ENCODE measurements at places on chromosomes 5 and 9.

DNA sequence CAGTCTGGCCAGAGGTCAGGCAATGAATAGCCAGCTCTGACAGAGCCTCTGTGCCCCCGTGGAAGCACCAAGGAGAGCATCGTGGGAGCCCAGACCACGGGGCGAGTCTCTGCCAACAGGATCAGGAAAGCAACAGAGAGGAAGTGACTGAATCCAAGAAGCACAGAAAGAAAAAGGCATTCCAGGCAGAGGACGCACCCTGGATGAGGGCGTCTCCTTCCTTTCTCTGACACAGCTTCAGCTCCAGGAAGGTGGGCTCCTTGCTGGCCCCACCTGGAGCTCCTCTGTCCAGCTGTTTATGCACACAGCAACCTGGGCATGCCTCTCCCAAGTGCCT lies 16.6 kb downstream of the HK3 start:
- no peak for DNase-seq

- DNase-seq, result peak; percentile 27
Measured at GRCh38 chr9:100099722-100100042, 639 bp downstream of the INVS start.

- DNase-seq, result no peak
Measured at GRCh38 chr5:107426209-107426608, 244.5 kb downstream of the EFNA5 start.

DNA sequence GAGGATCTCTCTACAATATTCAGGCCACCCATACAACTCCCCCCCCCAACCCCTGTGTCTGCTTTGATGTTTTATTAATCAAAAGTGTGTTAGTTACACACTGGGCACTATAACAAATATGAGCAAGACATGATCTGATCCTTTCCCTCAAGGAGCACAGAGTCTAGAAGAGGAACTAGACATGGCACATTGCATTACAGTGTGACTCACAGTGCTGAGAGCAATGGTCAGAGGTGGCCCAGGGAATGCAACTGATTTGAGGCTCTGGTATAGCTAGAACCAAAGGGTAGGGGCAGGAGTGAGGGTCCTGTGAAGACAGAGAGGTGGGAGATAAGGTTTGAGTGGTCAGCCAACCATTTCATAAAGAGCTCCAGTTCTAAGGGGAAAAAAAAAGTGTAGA lies 539.2 kb downstream of the ACTL7B start:
- no peak for DNase-seq

GRCh38 chr5:81838307-81838906 lies 87.5 kb upstream of the SSBP2 start:
- no peak for DNase-seq

DNA sequence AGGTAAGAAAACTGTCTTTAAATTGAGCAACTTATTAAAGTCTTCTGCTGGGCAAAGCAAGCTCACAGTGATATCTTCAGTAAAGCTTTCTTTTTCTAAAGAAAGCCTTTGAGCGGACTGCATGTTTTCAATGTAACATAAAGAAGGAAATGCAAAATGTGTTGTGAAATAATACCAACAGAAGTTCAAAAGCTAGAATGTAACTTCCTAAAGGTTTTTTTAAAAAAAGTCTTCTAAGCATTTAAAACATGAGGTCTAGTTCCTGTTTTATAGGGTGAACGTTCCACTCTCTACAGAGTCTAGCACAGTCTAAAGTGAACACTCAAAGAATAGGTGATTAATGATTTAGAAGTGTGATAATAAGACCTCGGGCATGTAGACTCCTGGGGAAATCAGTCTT lies 62.9 kb downstream of the DENND1A start:
- no peak for DNase-seq

GRCh38 chr5:15612915-15613635 lies 113.1 kb downstream of the FBXL7 start:
- no peak for DNase-seq

- no peak for DNase-seq
Measured at GRCh38 chr5:50763351-50763750, 96.9 kb downstream of the PARP8 start.

GRCh38 chr9:75814667-75815066 lies 75.8 kb upstream of the PCSK5 start:
- DNase-seq, result no peak

DNA sequence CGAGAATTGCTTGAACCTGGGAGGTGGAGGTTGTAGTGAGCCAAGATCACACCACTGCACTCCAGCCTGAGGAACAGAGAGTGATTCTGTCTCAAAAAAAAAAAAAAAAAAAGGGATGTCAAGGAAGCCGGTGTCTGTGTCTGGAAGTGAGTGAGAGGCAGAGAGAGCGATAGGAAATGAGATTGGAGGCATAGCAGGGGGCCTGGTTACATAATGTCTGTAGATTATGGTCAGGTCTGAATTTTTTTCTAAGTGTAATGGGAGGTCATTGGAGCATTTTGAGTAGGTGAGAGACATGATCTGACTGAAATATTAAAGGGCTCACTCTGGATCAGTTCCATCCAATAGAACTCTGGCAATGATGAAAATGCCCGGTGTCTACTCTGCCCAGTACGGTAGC lies 40.4 kb upstream of the CTNNA1 start:
- no peak for DNase-seq

DNA sequence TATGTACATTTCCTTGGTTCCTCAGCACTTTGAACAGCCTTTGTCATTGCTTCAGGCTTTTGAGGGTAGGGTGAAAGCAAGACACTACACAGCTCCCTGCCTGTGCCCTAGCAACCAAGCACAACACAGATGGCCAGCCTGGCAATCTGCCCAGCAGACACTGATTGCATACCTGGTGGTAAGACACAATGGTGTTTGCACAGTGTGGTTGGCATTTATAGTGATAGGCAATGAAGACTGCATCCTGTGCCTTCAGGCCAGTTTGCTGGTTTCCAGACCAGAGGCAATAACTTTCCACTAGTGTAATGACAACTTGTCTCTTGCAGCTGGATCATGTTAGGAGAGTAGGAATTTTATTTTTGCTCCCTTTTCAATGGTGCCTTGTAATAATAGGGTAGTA lies 144.5 kb upstream of the TNC start:
- DNase-seq, result peak; percentile 98

GRCh38 chr5:91434348-91434747 lies 51.2 kb upstream of the ARRDC3 start:
- no peak for DNase-seq

- peak; percentile 9 for DNase-seq
Measured at GRCh38 chr9:126805554-126806262, 868 bp downstream of the ZBTB43 start.

DNA sequence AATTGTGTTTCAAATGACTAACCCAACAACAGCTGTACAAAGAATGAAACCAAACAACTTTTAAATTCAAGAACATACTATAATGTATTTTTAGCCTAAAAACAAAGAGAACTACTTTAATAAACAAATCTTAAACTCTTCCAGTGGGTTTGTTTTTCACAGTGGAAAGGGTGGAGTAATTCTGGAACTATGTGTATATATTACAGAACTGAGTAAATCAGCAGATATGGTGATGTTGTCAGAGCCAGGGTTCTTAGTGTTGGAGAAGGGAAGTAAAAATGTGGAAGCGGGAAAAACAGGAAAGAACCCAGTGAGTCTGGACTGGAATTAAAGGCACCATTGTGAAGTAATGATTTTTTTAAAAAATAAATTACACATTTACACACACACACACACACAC lies 144.9 kb downstream of the CDK5RAP2 start:
- DNase-seq, result no peak

DNA sequence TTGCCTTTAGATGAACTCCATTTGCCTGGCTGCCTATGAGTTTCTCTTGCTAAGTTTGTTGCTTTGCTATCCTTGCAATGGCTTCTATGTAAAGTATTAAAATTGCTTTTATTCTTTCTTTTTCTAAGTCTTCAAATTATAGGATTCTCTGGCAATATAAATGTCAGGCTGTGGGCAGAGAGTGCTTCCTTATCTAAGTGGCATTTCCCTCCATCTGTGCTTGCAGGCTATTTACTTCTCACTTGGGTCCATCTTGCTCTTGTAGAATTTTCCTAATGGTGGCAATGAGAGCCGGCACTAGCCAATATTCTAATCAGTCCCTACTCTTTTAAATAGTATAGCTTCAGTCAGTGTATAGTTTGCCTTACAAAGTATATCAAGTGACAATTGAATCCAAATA lies 63.3 kb downstream of the FAM174A start:
- DNase-seq, result no peak

GRCh38 chr9:121187636-121188305 lies 13.9 kb downstream of the RAB14 start:
- DNase-seq, result no peak

GRCh38 chr5:164341056-164341619 lies 835.7 kb downstream of the MAT2B start:
- DNase-seq, result no peak

GRCh38 chr5:56088967-56089829 lies 94.4 kb upstream of the IL6ST start:
- DNase-seq, result no peak

GRCh38 chr9:82154573-82154972 lies 166.0 kb downstream of the SPATA31D1 start:
- no peak for DNase-seq

- no peak for DNase-seq
Measured at GRCh38 chr5:14306329-14306815, 163.2 kb downstream of the TRIO start.

GRCh38 chr9:89408628-89409101 lies 89.2 kb downstream of the SEMA4D start:
- no peak for DNase-seq

GRCh38 chr9:36006549-36007315 lies 30.0 kb upstream of the RECK start:
- DNase-seq, result no peak

DNA sequence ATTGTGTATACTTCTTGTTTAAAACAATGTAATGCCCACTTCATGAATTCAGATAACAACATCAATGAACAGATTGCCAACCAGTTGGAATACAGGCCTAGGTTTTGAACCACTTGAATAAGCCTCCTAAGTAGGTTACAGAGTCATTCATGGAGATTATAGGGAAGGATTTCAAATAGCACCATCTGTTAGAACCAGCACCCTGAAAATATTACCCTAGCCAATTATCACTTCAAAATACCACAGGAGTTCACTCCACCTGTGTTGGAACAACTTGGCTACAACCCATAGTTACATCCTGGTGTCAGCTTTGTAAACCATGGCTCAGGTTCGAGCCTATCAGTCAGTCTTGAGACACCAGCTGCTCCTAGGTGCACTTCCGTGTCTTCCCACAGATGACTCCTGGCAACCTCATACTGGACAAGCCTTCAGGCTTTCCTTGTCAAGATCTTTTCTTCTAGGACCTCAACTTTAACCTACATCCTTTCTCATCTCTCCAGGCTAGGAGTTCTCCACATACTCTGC lies 350.0 kb downstream of the DEPDC1B start:
- DNase-seq, result no peak

DNA sequence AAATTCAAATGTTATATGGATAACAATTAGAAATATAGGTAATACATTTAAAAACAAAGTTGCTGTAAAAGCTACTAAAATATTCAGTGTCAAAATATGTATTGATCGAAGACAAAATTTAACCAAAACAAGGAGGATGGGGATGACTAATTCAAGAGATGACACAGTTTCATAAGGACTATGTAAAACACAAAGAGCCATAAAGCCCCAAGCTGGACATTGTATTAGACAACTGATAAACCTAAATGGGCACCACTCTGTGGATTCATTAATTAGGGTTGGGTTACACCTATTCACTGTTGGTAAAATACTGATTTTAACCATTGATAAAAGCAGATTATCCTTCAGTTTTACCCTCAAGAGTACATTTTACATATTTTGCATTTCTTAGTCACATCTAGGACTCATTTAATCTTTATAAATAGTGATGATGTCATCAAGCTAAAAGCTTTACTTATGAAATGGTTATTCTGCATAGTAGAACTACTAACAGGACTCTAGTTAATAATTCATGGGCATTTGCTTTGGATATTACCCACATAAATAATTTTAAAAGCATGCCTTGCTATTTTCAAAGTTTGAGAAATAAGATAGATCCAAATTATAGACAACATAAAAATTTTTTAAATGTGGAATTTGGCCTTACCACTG lies 13.7 kb downstream of the TUT7 start:
- DNase-seq, result no peak

DNA sequence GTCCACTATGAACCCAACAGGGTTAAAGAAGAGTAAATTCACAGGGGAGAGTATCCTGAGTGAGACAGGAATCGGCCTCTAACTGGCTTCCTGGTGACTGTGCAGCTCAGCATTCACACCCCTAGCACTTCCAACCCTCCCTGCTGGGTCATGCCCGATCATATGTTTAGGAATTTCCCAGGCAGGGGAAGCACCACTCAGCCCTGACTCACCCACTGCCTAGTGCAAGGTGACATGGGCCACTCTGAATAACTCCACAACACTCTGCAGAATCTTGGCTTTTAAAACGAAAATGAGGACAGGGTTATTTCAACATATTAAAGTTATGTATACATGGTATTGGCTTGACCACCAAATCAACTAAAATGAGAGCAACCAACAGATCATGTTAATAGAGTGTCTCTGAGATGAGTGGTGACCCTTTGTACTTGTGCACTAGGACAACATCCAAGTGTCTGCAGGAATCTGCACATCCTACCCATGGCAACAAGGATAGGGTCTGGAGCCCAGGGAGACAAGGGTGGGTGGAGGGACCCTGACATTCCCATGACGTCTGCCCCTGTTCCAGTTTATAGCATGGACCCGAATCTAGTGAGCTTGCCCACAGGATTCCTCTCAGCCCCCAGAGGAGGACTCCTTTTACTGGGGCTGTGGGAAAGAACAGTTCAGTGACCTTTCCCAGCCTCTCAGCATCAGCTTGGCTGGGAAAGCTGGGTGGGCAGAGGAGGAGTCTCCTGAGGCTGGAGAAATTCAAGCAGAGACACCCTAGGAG lies 485.8 kb downstream of the SEMA5A start:
- DNase-seq, result no peak

DNA sequence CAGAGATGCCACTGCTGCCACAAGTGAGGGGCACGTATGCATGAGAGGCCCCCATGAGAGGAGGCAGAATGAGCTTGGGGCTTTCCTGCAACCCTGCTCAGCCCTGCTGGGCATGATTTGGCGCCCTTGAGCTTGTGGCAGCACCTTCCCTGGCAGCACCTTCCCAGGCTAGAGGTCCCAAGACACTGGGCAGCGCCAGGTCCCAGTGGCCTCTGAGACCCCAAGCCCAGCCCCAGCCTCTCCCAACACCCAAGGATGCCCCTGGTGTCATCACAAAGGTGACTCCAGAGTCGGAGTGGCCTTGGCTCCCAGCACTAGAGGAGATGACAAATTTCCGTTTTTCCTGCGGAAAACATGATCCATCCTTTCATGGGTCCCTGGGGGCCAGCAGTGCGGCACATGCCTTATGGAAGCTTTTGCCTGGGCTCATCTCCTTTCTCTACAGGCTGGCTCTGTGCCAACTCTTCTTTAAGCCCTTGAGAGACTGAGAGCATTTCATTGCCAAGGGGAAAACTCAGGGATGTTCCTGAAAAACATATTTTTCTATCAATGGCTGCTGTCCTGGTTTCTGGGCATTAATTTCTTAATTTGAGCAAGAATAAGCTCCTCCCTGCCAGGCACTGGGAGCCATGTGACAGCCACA lies 77.1 kb upstream of the ADAMTS2 start:
- peak; percentile 7 for DNase-seq

GRCh38 chr9:76595645-76596044 lies 136.7 kb downstream of the GCNT1 start:
- DNase-seq, result no peak

- DNase-seq, result no peak
Measured at GRCh38 chr5:103667068-103667467, 104.5 kb upstream of the NUDT12 start.
